ENCODE measurements at places on chromosomes 4 and X. TPM values are rescaled to one million over a fixed set of nuclear protein-coding genes. Genes with fewer than 3 reads are reported as not detected.

CNGA1 gene
- total RNA-seq = 4.5 TPM

GUF1 gene
- total RNA-seq = 15.4 TPM

ANK2 gene
- 132 TPM for total RNA-seq

RENBP gene
- 7.6 TPM for total RNA-seq

MAGEH1 gene
- 37.5 TPM for total RNA-seq

SLC25A31 gene
- not detected for total RNA-seq

ZFYVE28 gene
- 22.5 TPM for total RNA-seq

DKK2 gene
- total RNA-seq = not detected

HPGDS gene
- not detected for total RNA-seq

Data from smooth muscle cell of the pulmonary artery (primary cell).